ENCODE measurements at places on chromosomes 16 and 17.

GRCh38 chr17:80942423-80943345 lies 49.0 kb upstream of the CHMP6 start:
- no peak for DNase-seq

DNA sequence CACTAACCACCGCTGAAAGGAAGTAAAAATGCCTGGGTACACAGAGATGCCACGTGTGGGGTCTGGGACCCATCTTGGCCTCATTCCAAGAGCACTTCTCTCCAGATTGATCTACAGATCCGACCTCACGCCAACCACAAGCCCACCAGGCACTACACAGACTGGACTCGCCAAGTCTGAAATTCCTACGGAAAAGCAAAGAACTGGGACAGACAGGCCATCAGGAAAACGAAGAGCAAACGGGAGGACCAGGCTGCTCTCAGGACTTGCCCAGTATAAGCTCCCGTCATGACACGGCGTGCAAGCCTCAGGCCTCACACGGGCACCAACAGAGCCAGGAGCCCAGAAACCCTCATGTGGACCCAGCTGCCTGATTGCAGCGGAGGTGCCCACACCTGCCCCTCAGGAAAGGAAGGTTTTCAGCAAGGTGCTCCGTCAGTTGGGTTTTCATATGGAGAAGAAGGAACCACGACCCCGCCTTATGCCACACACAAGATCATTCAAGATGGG lies 20.1 kb upstream of the C16orf95 start:
- no peak for DNase-seq

- peak; percentile 31 for DNase-seq
Observed at GRCh38 chr17:75830164-75831031, 13.8 kb downstream of the UNC13D start.

GRCh38 chr17:14211246-14211645 lies 25.4 kb downstream of the CDRT15 start:
- no peak for DNase-seq

DNA sequence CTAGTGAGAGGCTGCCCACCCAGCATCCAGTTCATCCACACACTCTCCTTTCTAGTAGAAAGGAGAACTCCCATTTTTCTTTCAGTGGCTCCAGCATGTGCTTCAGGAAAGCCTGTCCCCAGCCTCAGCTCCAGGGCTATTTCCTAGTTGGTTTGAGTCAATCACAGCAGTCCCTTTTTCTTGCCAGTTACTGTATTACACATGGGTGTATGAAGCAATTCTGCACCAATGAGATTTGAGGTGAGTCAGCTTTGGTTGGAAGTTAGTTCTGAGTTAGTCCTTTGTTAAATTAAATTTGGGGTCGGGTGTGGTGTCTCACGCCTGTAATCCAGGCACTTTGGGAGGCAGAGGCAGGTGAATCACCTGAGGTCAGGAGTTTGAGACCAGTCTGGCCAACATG lies 24.8 kb downstream of the RAD51D start:
- no peak for DNase-seq

DNA sequence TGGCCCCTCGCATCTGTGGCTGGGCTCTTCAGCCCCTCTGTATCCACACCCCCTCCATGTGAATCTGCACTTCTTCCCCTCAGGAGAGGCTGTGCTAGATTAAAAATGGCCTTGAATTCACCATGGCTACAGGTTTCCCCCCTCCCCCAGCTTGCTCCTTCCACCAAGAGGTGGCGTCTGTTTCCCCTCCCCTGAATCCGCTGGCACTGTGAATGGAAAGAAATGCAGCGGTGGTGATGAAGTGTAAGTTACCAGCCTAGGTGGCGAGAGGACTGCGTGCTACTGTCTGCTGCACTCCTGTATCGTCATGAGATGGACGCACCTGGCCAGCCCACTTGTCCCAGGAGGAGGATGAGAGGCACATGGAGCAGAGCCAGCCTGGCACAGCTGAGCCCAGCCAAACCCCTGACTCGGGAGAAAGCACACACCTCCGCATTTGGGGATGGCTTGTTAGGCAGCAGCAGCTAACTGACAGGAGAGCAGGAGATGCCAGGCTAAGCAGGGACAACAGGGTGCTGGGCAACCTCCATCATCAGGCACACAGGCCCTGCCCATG lies 26.2 kb downstream of the TNFRSF13B start:
- DNase-seq, result no peak

GRCh38 chr16:1377406-1378010 lies 25.8 kb downstream of the GNPTG start:
- DNase-seq, result no peak

DNA sequence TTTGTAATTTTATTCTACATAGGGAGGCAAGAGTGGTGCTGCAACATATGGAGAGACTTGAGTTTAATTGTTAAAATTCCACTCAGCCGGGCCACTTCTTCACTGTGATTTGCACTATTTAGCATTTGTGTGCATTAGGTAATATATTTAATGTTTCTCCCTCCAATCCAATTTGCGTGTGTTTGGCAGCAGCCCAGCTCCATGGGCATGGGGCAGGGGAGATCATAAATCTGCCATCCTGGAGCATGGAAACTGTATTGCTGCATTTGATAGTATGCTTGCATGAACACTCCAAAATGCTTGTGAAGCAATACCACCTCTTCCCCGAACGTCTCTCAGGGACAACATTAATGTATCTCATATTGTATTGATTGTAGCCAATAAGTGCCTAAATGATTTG lies 339.1 kb upstream of the RBFOX1 start:
- no peak for DNase-seq

- no peak for DNase-seq
Observed at GRCh38 chr17:12909046-12909445, 108.8 kb downstream of the ELAC2 start.

- no peak for DNase-seq
Observed at GRCh38 chr16:10088380-10088793, 93.8 kb downstream of the GRIN2A start.

DNA sequence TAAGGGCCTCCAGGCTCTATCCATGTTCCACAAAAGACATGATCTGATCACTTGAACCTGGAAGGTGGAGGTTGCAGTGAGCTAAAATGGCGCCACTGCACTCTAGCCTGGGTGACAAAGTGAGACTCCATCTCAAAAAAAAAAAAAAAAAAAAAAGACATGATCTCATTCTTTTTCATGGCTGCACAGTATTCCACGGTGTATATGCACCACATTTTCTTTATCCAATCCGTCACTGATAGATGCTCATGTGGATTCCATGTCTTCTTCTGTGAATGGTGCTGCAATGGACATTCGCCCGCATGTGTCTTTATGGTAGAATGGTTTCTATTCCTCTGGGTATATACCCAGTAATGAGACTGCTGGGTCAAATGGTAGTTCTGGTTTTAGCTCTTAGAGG lies 124.4 kb downstream of the ANKRD11 start:
- DNase-seq, result no peak

DNA sequence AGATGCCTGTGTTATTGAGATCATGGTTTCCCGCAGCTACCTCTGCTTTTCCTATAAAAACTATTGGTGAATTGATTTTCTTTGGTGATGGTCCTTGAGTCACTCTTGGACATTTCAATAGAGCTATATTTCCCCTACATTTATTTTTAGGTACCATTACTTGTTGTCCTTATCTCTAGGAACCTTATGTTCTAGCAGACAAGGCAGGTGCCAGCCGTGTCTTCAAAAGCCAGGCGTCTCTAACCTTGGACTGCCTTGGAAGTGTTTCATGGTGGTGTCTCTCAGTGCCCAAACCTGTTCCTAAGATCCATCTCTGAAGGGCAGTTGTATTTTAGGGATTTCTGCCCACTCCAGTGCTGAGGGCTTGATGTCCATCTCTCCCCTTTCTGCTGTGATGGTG lies 77.4 kb upstream of the CLEC18A start:
- DNase-seq, result no peak

DNA sequence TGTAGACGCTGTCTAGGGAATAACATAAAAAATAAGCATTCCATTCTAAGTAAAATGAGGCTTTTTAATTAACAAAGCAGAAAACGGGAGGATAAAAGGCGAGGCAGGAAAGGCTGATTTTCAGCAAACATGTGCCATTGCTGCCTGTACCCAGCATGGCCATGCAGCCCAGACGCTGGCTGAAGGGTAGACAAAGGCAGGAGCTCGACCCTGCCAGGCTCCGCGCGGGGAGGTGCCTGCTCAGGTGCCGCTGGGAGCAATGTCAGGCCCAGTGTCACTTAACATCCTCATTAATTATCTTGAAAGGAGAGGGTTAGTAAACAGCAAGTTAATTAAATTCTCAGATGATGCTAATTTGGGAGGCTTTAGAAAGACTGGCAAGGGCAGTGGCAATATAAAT lies 136.0 kb downstream of the ZFHX3 start:
- no peak for DNase-seq

GRCh38 chr16:535446-536405 lies 8.2 kb downstream of the CAPN15 start:
- no peak for DNase-seq

DNA sequence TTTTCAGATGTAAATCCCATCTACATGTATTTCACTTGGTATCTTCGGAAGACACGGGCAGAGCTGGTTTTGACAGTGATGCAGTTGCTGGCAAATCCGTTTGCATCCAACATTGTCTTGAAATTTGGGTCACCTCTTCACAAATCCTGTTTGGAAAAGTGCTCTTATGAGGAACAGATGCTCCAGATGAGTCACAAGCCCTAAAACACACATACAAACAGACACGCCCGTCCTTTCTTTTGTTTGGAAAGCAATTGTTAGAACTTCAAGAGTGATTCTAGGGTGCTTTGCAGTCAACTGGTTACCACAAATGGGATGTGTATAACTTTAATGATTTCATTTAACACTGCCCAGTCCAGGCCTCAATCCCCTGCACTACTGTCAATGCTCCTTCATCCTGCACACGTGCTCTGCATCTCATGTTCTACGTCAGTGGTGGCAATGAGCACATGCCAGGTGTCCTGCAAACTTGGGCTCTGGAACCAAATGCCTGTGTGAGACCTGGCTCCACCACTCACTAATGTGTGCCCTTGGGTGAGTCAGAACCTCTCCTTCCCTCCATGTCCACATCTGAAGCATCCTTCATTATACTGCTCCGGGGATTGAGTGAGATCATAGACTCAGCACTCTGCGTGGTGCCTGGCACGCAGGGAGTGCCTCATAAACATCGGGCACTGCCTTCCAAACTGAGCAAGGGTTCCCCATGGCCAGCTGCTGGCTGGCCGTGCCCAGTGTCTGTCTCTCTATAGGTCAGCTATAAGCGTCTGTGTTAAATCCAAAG lies 19.3 kb upstream of the FOXF1 start:
- no peak for DNase-seq

DNA sequence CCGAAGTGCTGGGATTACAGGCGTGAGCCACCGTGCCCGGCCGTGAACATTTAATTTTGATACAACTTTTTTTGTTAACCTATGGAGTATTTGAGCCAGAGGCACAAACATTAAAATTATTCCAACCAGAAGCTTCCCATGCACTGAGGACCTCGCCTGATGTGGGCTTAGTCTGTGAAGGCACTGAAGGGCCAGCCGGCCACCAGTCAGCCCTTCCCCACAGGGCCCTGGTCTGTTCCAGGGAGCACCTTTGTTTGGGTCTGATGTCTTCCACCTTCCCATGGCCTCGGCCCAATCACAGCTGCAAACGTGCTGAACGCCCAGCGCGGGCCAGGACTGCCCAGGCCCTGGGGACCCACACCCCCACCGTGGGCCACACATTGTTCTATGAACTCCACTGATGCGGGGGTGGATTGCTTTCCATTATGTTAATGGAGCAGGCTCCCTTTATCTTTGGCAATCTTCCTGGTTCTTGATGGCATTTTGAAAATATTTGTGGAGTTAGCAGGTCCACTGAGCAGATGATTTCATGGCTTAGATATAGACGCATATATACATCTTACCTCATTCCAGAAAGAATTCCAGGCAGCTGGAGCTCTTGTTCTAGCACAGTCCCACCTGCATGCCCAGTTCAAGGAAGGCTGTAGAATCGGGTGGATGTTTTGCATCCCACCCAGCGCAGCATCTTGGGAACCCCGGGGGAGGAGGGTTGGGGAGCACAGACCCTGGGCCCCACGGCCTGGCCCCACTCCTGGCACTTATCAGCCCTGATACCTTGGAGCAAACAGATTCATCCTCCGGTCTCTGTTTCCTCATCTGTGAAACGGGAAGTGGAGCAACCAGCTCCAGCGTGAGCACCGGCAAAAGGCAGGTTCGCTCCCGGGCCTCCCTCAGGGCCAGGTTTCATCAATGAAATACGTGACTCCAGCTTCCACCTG lies 14.5 kb downstream of the SPIRE2 start:
- DNase-seq, result no peak

GRCh38 chr17:37361543-37361942 lies 14.2 kb upstream of the C17orf78 start:
- DNase-seq, result no peak

GRCh38 chr16:24396350-24397271 lies 140.5 kb downstream of the CACNG3 start:
- no peak for DNase-seq

GRCh38 chr17:46038937-46039336 lies 39.9 kb downstream of the STH start:
- DNase-seq, result no peak

- DNase-seq, result no peak
Observed at GRCh38 chr17:13435230-13435629, 166.5 kb downstream of the HS3ST3A1 start.

GRCh38 chr16:86117756-86118155 lies 218.8 kb downstream of the IRF8 start:
- DNase-seq, result no peak

DNA sequence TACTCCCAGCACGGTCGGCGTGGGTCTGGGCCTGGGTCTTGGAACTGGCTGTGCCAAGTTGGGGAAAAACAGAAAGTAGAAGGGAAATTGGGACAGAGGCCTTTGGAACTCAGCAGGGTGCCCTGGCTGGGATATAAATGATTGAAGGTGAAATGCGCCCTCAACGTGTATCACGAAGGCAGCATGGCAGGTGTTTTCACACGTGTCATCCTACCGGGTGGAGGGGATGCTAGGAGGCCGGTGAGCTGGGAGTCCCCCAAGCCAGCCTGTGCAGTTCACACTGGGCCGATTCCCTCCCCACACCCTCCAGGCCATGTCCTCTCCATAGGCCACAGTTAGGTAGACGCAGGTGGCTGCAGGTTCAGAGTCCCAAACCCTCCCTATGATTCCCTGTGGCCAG lies 6.0 kb downstream of the TNFAIP1 start:
- no peak for DNase-seq

DNA sequence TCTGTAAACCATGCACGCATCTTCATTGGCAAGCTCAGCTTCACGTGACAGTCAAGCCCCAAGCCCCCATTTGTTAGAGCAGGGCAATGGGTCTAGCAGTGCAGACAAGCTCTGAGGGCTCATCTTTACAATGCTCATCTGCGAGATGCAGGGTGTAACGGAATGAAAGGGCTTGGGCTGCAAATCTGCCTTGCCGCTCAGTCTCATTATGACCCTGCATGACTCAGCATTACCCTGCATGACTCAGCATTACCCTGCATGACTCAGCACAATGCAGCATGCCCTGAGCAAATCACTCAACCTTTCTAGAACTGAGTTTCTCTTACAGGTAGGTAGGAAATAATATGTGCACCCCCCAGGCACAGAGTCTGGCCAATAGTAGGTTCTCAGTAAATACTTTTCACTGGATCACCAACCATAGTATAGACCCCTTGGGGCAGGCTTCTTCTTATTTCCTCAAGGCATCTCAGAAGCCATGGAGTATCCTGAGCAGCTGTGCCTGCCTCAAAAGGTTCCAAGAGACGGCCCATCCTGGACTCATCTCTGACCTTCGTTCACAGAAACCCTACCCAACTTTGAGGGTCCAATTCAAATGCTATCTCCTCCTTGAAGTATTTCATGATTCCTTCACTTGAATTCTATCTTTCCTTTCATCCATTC lies 391.3 kb upstream of the CDH5 start:
- DNase-seq, result no peak

- DNase-seq, result no peak
Observed at GRCh38 chr16:82300374-82300951, 130.4 kb upstream of the MPHOSPH6 start.

Measured in CD4-positive, alpha-beta T cell treated with Interleukin-12 subunit alpha and Interleukin-12 subunit beta, for 1 hour (primary cell).